NCI-H2081 treated with DMSO at 0.1 percent for 48 hours (cell line): ENCODE measurements at places on chromosomes 1 and 21.

DNA sequence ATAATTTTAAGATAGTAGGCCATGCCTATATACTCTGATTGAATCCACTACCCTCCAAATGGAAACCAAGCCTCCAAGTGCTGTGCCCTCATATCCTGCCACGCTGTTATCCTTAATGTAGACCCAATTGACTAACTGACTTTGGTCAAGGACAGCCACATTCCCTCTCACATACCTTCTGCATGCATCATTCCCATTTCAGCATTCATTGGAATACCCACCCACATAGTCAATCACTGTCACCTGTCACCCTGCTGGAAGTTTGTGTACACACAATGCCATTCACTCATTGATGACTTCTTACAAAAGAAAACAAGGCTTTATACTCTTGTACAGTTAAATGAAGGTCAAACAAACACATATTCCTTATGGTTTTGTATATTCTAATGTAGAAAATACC, 221.1 kb upstream of the PBX1 start:
- DNase-seq: no peak

DNA sequence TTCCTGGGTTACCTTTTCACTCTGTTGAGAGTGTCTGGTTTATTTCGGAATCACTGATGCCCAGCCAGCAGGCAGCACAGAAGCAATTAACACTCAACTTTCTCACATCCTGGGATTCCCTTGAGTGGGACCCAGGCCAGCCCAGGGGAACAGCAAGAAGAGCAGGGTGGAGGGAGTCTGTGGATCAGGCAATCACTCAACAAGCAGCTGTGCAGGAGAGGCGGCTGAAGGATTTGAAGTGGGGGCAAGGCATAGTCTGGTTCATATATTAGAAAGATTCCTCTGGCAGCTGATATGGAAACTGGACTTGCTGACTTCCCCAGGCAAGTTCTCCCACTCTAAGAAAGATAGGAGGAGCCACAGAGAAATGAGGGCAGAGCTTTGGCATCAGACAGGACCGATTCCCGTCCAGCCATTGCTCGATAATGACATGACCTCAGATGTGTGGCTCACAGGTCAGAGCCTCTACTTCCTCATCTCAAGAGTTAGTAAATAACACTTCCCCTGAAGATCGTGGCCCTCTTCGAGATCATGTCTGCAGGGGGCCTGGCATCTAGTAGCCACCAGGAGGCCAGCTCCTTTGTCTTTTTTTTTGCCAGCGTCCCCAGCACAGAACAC, 12.4 kb downstream of the EPHA8 start:
- no peak for DNase-seq

GRCh38 chr21:37425001-37425400, 58.4 kb downstream of the DYRK1A start:
- no peak for DNase-seq

DNA sequence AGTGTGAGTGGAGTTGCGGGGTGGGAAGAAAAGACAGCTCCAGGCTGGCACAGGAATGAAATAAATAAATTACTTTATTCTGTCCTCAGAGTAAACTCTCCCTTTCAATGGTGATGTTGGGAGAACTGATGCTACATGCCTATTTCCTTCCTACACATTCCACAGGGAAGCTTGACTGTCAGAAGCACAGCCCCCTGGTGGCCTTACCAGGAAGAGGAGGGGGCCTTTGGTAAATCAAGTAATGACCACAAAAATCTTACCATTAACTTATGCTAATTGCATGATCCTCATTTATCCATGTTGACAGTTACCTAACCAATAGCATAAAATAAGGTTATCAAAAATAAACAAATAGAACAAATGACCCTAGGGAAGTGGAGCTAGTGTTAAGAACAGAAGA, 605.0 kb upstream of the PKN2 start:
- no peak for DNase-seq

GRCh38 chr1:150186789-150187559, 37.3 kb downstream of the PLEKHO1 start:
- DNase-seq: peak; percentile 47

GRCh38 chr1:210600421-210601159, 271.9 kb downstream of the HHAT start:
- no peak for DNase-seq

GRCh38 chr1:1806890-1807289, 28.6 kb upstream of the NADK start:
- DNase-seq: no peak

DNA sequence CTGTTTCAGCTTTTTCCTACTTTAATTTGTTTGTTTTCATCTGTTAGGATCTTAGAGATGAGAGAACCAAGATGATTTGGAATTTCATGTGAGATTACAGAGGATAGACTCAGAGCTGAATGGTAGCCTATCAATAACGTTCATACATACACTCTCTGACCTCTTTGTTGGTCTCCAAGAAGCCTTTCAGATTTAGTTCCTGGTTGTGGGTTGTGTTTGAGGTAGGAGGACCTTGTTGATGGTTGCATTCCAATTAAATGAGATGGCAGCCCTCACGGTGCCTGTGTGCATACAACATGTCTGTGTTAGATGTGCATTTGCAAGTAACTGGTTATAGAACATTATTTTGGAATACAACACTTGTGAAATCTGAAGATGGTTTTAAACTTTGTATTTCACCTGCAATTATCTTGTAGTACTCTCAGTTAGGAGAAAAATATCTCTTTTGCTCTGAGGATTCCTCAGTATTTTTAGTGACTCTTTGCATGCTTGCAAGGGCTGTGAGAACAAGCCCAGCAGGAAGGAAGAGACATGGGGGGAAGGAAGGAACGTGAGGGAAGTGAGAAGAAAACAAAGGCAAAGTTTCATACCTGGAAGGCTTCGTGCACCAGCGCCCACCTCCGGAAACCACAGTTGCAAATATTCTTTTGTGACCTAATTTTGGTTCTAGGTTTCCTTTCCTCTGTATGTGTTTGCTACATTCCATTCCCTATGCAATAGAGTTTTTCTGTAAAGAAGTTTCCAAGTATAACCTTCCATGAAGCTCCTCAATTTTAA, 291.8 kb downstream of the DISC1 start:
- no peak for DNase-seq

DNA sequence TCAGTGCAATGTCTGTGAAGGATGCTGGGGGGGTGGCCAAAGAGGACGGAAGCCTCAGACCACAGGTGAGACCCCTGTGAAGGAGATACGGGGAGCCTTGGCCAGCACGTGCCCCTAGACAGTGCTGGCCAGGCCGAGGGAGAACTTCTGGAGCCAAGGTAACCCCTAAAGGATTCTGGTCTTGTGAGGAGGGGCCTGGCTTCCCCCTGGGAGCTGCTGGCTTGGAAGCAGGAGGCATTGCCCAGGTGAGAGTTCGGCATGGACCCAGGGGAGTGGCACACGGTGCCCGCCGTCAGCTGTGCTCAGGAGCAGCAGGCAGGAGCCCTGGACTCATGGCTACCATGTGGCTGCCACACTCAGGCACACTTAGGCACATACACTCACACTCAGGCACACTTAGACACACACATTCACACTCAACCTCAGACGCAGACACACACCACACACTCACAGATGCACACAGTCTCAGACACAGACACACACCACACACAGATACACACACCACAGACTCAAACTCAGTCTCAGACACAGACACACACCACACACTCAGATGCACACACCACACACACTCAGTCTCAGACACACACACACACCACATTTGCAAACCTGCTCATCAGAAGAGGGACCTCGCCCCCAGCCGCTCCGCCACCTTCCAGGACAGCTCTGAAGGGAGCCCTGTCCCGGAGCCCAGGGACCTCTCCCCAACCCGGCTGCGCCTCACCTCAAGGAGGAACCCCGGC, 1.1 kb upstream of the COL6A2 start:
- no peak for DNase-seq

- DNase-seq: no peak
These were observed 109.4 kb downstream of the UCHL5 start for GRCh38 chr1:192949783-192950182.

GRCh38 chr1:70745199-70745598, 302.4 kb downstream of the PTGER3 start:
- no peak for DNase-seq

DNA sequence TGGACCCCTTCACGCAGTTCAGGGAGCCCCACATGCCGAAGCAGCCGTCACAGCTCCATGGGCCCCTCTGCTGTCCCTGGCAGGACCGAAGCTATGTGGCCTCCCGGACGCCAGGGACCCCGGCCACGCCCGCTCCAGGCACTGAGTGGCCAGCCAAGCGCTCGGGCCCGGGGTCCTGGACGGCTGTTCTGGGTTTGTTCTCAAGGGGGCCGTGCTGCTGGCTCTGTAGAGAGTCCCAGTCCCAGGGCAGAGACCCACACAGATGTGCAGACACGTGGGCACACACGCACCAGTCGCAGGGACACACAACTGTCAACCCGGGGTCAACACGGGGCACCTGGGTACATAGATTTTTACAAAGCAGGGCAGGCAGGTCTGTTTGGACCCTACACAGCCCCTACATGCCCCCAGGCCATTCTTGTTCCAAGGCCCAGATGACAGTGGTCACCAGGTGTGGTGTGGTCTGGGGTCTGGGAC, 6.7 kb downstream of the B3GALT6 start:
- DNase-seq: no peak
